GM13977 (cell line): ENCODE measurements at places on chromosomes 3 and 15.

DNA sequence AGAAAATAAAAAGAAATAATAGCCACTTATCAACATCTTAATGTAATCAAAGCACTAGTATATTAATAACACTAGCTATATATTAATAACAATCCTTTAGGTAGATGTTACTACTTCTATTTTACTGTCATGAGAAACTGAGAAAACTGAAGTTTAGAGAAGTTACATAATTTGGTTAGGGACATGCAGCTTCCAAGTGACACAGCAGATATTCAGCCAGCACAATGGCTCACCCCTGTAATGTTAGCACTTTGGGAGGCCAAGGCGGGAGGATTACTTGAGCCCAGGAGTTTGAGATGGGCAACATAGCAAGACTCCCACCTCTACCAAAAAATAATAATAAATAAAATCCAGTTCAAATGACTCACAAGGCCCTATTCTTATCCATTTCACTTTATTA lies 1.9 kb upstream of the UBR1 start:
- DNase-seq: no peak

DNA sequence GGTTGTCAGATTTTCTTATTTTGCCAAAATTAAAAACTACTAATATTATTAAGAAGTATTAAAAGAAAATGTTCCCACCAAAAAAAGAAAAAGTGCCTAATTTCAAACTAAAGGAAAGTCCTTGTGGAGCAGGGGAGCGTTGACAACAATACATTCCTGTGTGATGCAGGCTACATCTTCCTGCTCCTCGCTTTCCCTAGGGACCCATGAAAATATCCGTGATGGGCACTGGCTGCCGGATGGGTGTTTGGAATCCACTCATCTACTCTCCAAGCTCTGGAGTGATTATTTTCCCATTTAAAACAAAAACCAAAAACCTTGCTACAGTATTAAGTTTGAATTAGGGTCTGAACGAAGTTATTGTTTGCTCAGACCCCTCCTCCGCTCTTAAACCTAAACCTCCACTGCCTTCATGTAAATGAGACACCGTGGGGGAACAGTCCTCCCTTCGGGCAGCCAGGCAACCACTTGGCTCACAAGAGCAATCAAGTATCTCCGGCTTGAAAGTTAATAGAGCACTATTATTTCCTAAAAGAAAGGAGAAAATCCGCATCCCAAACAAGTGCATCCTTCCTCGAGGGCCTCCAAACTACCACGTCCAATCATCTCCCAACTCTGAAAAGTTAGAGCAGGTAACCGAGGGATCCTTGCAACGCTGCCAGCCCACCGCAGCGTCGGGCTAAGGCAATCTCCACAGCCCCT lies 1.5 kb downstream of the ITGB5 start:
- DNase-seq: no peak

DNA sequence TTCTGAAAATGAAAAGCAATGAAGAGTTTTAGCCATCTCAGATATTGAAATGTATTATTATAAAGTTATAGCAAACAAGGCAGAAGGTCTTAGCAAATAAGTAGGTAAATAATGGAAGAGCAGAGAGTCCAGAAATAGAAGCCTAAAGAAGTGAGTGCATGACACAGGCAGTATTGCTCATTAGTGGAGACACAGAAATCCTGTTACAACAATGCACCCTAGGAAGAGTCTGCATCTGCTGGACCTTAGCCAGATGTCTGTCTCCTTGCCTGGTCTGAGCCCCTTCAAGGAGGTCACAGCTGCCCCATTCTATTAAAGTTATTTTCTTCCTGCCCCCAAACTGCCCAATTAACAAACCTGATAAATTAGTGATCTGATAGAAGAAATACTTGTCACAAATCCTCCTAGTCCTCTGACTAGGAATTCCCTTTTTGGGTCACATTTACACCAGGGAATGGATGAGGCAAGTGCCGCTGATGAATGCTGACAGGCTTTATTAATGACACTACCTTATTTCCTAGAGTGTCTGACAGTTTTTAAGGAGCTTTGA lies 51.9 kb downstream of the HOMER2 start:
- no peak for DNase-seq

- DNase-seq: no peak
Measured at GRCh38 chr15:79171320-79172031, 80.9 kb upstream of the RASGRF1 start.

- no peak for DNase-seq
Measured at GRCh38 chr15:63395730-63396151, 14.1 kb upstream of the CA12 start.

DNA sequence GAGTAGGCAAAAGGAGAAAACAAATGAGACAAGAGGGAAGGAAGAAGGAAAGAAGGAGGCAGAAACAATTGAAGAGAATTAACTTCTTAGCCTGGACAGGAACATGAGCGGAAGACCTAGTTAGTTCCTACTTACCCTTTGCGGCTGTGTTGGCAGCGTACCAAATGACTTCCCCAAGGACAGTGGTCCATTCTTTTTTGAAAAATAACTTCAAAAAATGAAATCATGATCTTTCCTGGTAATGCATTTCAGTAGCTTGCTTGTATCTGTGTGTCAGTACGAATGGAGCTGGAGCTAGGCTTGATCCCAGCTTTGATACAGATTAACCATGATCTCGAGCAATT lies 41.5 kb upstream of the CFAP161 start:
- DNase-seq: no peak

DNA sequence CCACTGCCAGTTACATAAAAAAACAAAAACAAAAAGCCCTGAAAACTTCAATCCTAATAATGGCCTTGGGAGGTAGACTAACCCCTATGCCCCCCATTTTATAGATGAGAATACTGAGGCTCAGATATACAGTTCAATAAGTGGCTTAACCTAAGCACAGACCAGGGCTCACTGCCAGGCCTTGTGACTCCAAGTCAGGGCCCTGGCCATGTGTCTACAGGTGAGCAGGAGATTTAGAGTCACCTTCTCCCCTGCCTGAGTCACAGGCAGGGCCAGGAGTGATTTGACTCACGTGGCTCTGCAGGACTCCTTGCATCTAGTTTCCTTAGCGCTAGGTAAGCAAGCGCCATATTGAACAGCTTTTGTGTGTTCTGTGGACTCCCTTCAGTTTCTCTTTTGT lies 98.6 kb upstream of the ETV5 start:
- DNase-seq: no peak

GRCh38 chr3:141807277-141808033 lies 44.2 kb downstream of the GRK7 start:
- DNase-seq: no peak

GRCh38 chr15:28981351-28981720 lies 95.6 kb downstream of the APBA2 start:
- no peak for DNase-seq

DNA sequence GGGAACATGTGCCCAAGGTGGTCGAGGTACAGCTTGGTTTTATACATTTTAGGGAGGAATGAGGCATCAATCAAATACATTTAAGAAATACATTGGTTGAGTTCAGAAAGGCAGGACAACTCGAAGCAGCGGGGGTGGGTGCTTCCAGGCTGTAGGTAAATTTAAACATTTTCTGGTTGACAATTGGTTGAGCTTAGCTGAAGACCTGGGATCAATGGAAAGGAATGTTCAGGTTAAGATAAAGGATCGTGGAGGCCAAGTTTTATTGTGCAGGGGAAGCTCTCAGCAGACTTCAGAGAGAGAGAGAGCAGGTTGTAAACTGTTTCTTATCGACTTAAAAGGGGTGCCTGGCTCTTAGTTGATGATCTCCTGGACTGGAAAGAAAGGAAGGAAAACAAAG lies 11.3 kb downstream of the CPN2 start:
- DNase-seq: no peak

DNA sequence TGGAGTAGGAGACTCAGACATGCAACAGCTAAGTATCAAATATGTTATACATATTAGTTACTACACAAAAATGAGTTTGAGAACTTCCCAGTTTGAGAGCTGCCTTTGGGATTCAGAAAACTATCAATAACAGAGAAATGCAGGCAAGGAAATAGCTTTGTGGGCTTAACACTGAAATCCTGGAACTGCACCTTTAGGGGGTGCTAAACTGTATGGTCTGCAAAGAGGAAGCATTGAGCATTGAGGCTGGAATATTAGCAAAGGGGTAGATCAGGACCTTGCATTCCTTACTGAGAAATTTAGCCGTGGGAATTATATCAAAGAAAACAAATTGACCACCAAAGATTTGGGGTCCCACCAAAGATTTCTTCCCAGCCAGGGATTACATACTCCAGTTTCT lies 580.0 kb downstream of the ZNF385D start:
- DNase-seq: peak; percentile 7

- no peak for DNase-seq
Measured at GRCh38 chr3:193240436-193240849, 579 bp upstream of the PLAAT1 start.

DNA sequence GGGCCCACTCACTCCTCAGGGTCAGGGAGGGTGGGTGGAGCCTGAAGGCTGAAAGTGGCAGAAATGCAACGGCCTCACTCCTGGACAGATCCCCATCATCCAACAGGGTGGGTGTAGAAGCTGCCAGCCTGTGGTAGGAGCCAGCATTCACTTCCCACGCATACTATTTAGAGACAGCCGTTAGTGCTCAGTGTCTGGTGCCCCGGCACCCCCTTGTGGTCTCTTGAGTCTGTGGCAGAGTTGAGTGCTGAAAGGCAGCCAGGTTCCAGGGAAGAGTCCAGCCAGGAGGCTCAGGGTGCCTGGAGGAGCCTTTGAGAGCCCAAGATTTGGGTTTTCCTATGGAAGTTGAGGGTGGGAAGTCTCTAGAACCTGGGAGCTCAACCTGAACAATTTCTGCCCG lies 2.1 kb upstream of the GNAT1 start:
- peak; percentile 77 for DNase-seq

- DNase-seq: no peak
Measured at GRCh38 chr3:181955566-181955965, 243.8 kb downstream of the SOX2 start.

- DNase-seq: no peak
Measured at GRCh38 chr3:143657391-143657790, 190.9 kb downstream of the SLC9A9 start.

- DNase-seq: no peak
Measured at GRCh38 chr15:59104602-59104911, 389 bp upstream of the CCNB2 start.

DNA sequence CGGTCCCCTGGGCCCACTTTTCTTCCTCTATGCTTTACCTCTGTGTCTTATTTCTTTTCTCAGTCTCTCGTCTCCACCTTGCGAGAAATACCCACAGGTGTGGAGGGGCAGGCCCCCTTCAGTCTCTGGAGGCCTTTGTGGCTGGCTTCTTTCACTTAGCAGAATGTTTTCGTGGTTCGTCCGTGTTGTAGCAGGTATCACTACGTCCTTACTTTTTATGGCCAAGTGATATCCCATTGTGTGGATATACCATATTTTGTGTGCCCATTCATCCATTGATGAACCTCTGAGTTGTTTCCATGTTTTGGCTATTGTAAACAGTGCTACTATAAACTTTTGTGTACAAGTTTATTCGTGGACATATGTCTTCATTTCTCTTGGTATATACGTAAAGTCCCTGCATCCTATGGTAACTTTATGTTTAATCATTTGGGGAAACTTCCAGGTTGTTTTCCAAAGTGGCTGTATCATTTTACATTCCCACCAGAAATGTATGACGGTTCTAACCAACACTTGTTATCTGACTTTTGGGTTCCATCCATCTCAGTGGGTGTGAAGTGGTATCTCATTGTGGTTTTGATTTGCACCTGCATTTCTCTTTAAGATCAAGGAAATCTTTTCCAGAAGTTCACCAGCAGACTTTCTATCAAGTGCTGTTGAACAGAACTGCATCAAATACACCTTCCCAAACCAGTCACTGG lies 5.6 kb downstream of the PIGZ start:
- no peak for DNase-seq

- no peak for DNase-seq
Measured at GRCh38 chr3:30770387-30770786, 124.1 kb downstream of the GADL1 start.

DNA sequence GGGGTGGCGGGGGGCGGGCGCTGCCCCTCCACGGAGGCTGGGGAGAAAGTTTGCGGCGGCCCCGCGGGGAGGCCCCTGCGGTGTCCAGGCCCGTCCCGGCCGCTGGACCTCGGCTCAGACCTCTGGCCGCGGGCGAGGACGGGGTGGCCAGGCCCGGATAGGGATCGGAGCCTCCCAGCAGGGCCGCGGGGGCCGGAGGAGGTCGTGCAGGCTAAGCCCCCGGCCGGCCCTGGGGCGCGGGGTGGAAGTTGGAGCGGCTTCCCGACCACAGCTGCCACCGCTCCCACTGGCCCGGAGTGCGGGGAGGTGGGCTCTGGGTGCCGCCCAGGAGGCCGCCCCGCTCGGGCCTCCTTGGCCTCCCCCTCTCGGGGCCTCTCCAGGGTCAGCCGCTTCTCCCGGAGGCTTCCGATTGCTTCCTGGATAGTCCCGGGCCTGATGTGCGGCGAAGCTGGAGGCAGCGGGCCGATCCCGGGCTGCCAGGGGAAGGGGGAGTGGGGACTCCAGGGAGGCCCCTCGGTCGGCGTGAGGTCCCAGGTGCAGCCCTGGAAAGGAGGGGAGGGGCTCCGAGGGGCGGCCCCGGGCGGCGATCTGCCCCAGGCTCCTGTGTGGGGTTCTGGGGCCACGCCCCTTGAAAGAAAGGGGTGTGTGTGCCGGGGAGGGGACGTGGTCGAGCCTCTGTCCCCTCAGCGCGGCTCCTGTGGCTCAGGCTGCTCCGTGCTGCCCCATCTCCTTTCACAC lies 907 bp downstream of the PLXNA1 start:
- peak; percentile 70 for DNase-seq

GRCh38 chr3:42755681-42756578 lies 17.1 kb downstream of the CCDC13 start:
- DNase-seq: no peak

GRCh38 chr3:126414961-126415660 lies 20.4 kb downstream of the CFAP100 start:
- DNase-seq: no peak

DNA sequence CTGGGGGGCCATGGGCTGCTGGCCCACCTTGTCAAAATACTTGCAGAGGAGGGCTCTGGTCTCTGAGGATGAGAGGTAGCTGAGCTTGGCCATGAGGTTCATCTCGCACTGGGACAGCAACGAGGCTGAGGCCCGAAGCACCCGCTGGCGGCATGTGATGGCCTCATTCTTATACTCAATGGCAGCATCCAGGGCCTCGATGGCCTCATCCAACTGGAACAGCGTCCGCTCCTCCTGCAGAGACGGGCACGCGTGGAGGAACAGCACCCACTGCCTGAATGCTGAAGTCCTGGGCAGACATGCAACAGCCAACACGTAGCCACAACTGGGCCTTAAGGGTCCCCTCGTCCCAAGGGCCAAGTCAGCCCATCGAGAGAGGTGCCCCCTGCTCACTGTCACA lies 25.0 kb downstream of the KIF7 start:
- DNase-seq: peak; percentile 14

DNA sequence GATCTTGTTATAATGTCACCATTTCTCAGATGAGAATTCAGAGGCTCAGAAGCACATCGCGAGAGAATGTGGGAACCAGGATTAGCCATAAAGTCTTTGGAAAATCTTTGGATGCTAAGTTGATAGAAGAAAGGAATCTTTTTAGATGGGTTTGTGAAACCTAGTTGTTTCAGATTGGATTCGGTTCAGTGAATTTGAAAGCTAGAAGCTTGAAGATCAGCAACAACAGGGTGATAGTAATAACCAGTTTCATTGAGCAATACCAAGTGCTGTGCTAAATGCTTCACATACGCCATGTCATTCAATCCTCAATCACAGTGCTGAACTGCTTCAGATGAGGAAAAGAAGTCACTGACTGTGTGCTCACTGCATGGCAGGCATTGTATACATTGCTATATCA lies 47.4 kb upstream of the MITF start:
- DNase-seq: no peak
